ENCODE measurements at places on chromosomes 3 and 15.

- DNase-seq, result no peak
Measured at GRCh38 chr3:51102396-51102795, 282.7 kb upstream of the MANF start.

DNA sequence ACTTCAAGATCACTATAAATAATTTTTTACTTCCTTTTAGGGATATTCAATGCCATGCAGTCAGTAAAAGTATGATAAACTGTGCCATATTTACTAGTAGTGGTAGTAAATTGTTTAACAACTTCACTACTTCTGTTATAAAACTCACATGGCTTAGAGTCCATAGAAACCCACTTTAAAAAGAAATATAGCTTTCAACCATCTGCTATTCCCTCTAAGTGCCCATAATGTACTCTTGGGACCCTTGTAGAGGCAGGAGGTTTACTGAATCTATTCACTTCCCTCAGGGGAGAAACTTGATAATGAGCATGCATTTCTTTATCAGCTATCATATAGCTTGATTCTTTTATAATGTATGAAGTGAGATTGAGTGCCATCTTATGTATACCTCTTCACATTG, 1448.4 kb upstream of the ALCAM start:
- no peak for DNase-seq

- no peak for DNase-seq
Measured at GRCh38 chr3:128306481-128306880, 153.2 kb downstream of the EEFSEC start.

- no peak for DNase-seq
Measured at GRCh38 chr15:63004211-63004610, 38.3 kb upstream of the TPM1 start.

DNA sequence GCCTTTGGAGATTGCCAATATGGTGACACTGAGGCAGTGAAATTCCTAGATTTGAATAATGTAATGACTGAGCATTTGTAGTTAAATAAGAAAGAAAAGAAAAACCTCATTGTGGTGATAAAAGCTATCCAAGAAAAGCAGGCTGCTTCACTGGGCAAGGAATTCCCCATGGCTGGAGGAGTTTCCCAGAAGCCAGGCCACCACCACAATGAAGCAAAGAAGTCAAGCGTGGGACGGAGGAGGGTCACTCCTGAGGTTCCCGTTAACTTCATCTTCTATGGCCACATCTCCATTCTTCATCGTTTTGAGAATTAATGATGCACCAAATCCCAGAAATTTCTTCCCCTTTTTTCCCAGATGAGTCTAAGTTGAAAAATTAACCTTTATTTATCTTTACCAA, 185.8 kb upstream of the BCL6 start:
- no peak for DNase-seq

Data from central memory CD8-positive, alpha-beta T cell (primary cell).